H54 (cell line): ENCODE measurements at places on chromosomes 11 and 22.

DNA sequence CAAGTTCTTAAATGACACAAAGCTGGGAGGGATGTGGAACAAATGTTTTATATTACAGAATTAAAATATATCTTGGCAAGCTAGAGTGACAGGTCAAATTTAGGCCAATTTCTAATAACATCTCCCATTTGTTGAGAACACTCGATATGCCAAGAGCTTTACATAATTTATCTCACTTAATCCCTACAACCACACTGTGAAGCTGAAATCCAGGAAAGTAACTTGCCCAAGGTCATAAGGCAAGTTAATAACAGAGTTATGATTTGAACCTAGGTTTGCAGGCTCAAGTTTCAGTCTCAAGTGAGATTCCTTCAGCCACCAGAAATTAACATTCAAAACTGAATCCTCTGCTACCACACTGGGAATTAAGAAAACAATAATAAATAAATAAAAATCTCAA, 38.3 kb downstream of the RAB30 start:
- no peak for DNase-seq

DNA sequence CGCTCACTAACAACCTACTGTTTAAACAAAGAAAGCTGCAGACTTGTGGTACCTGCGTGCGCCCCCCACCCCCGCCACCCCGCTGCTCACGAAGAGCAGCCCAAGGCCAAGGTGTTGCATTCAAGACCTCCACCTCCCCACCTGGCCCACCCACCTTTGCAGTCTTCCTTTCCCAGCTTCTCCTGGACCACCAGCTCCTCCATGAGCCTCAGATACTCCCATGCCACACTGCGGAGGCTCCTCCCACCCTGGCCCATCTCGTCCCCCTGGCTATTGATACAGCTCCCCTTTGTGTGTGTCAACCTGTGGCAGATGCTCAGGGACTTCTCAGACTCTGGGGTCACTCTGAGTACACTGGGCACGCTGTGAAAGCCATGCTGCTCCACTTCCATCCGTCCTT, 3.9 kb downstream of the CDPF1 start:
- DNase-seq = no peak

DNA sequence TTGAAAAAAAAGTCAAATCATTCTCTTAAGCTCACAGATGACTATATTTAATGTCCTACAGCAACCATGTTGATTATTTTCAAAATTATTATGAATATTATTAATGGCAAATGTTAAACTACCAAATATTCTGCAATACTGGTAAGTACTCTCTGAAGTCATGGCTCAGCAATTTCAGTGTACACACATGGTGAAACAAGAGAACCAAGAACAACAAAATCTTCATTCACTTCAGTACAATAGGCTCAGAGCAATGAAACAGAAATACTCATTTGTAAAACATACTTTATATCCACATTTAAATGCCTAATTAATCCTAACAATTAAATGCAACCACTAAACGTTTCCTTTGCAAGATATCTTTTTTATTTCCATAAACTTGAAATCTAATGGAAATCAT, 347.2 kb downstream of the TTC28 start:
- no peak for DNase-seq

DNA sequence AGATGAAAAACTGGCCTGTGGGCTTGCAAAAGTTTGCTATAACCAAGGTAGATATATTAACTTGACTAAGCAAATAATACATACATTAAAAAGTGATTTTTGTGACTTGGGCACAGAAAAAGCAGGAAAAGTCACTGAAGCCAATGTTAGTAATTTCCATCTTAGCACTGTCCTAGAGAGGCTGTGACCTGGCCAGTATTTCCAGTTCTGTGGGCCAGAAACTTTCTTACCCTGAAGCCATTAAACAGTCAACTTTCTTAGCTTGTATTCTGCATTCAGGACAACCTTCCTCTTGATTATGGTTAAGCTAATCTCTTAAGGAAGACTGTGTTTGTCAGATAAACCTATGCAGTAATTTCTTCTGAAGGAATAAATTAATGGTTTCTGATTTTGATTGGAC, 22.3 kb upstream of the SLC36A4 start:
- DNase-seq = no peak

- no peak for DNase-seq
Measured at GRCh38 chr11:129372609-129373488, 2.8 kb upstream of the BARX2 start.

GRCh38 chr11:2264366-2265053, 5.9 kb downstream of the ASCL2 start:
- no peak for DNase-seq

GRCh38 chr22:42632096-42632495, 8.3 kb downstream of the ATP5MGL start:
- no peak for DNase-seq

- no peak for DNase-seq
Measured at GRCh38 chr11:32870676-32871075, 21.9 kb upstream of the QSER1 start.

- no peak for DNase-seq
Measured at GRCh38 chr22:20550057-20550817, 42.8 kb downstream of the MED15 start.

DNA sequence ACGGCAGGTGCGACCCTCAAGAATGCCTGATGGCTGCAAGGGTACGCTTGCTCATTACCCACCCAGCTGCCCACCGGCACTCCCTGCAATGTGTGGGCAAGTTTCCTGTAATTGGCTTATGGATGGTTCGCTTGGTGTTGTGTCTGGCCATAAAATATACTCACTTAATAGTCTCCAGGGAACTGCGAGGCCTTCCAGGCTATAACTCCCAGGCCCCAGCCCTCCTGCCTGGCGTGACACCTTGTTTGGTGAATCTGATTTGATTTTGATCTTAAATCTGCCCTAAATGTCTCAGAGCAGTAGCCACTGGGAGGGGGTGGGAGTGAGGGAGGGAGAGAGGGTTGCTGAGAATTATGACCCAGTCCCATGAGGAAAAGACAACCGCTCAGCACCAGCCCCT, 572.2 kb downstream of the BUD13 start:
- no peak for DNase-seq

DNA sequence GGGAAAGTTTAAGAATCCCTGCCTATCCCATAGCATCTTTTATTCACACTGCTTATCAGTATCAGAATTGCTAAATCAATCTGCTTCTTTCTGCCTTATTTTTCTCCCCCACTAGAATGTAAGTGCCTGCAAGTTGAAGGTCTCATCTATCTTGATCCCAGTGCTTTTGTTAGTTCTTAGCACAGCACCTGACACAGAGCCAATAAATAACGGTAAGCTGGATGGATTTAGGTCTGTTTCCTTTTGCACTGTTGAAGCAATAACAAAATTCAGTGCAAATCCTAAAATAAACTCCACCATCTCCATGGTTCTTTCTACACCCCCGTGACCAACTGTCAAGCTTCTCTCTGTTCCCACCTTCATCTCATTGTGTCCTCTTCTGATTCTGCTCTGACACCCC, 36.7 kb upstream of the CD44 start:
- no peak for DNase-seq

DNA sequence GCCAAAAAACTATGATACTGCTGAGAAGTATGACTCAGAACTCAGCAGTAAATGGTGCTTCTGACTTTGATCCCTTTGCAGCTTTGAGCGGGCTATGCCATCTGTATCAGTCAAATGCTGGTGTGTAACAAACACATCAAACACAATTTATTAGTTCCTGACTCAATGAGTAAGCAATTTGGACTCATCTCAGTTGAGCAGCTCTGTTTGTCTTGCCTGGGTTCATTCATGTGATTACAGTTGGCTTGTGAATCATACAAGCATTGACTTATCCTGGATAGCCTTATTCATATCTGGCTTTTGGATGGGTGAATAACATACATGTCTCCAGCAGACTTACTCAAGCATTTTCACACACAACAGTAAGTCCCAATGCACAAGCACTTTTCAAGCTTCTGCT, 858.8 kb downstream of the METTL15 start:
- DNase-seq = no peak

GRCh38 chr11:2463766-2464277, 19.0 kb downstream of the KCNQ1 start:
- DNase-seq = no peak

DNA sequence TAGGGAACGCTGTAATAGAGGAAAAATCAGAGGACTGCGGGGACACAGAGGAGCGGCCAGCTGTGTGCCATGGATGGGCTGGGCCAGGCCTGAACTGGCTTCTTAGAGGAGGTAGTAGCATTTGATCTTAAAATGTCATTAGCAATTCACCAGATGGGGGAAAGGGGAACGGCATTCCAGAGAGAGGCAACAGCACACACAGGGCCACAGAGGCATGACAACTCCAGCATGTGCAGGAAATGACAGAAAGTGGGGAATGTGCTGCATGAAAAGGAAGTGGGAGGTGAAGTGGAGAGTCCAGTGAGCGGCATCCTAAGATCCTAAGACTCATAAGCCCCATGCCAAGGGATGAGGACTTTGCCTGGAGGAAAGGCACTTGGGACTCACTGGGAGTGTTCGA, 69.0 kb downstream of the UBASH3B start:
- DNase-seq = no peak

DNA sequence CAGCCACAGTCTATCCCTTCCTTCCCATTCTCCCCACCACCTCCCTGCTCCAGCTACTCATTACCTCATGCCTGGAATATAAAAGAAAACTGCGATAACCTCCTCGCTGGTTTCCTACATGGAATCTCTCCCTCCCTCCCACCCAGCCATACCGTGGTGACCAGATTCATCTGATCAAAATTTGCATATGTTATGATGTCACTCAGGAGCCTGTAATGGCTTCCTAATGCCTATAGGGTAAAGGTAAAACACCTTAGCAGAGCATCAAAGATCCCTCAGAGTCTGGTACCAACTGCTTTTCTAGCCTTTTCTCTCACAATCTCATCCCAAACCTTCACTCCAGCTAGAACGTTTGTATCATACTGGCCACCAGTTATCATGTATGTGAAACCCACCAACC, 19.6 kb downstream of the RTN4RL2 start:
- no peak for DNase-seq

DNA sequence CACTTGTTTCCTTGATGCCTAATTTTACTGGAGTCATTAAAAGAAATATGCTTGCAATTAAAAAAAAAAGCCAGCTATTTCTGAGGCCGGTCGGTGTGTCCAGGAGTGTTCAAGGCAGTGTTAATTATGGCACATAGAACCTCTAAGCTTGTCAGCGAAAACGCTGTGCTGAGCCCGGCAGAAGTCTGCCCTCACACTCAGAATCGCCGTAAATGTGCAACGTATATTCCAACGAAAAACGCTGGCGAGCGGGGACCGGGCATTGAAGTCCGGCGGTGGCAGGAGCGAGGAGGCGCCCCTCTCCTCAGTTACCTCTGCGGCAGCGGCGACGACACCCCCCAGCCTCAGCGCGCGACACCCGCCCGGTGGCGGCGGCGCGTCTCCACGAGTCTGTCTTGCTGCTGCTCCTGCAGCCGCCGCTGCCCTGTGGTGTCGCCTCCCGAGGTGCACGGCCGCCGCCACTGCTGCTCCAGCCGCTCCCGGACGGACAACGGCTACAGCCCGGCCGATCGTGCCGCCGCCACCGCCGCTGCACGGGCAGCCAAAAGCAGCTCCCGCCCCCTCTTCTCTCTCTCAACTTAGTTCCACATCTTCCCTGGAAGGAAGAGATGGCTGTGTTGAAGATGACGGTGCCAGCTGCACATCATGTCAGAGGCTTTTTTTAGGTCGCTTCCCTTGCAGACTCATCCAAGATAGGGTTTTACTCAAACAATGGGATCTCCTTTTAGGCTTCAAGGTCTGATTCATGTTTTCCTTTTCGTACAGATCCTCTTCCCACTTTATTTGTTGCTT, 56.0 kb downstream of the JAM3 start:
- no peak for DNase-seq

DNA sequence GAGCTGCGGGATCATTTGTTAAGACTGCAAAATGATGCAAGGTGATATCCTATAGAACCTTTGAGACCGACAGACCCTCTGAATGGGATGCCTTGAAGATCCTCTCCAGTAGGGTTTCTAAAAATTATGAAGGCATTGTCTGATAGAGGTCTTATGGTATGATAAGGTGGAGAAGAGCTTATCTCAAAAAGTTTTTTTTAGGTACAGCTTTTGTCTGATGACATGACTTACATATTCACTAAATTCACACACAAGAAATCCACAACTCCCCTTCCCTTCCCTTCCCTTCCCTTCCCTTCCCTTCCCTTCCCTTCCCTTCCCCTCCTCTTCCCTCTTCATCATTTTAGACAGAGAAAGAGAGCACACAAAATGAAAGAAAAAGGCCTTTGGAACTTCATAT, 118.4 kb upstream of the CTSC start:
- DNase-seq = no peak

GRCh38 chr11:62461740-62462507, 43.1 kb downstream of the SCGB1A1 start:
- peak; percentile 42 for DNase-seq

GRCh38 chr11:128616161-128616560, 28.8 kb upstream of the ETS1 start:
- DNase-seq = no peak

- DNase-seq = no peak
Measured at GRCh38 chr11:42840176-42840829, 471.5 kb upstream of the API5 start.

DNA sequence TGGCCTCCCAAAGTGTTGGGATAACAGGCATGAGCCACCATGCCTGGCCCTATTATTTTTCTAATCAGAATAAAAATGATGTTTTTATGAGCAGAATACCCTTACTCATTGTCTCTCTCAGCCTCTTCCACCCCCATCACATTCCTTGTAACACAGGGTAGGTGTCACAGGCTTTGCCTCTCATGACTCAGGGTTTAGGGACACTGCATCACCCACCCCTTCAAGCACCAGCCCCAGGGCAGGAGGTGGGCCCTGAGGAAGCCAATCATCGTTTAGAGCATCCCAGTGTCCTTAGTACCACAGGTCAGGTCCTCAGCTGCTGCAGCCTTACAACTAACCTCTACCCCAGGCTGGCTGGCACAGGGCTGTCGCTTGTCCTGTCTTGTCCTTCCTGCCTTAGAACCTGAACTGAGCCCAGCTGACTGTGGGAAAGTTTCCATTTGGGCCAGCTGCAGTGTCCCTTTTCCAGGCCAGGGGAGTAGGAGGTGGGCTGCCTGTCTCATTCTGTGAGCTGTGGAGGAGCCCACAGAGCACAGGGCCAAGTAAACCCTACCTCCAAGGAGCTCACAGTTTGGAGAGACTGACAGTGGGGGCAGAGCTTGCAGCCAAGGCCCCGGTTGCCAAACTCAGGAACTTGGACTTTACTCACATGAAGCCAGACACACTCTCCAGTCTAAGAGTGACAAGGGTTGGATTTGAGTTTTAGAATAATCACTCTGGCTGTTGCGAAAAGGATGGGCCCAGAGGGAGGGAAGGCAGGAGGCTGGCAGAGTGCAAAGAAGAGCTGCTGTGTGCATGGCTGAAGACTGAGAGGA, 19.5 kb upstream of the UVRAG start:
- no peak for DNase-seq

GRCh38 chr22:47965066-47965465, 1202.6 kb downstream of the TBC1D22A start:
- no peak for DNase-seq

DNA sequence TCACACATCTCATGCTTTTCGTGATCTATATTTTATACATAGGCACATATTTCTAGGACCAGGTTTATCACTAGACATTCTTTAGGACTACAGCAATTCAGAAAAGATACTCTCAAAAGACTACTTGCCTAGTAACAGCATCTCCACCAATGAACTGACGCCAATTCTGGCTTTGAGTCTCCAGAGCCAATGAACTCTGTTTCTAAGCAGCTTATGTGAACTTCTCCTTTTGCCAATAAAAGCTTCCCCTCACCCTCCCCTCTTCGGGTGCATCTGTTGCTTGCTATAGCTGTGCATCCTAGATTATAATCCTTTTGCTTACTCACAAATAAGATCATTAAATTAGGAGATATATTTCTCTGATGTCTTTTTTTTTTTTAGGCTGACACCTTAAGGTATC, 11.4 kb upstream of the ANKK1 start:
- no peak for DNase-seq

- DNase-seq = no peak
Measured at GRCh38 chr11:117146521-117146920, 2.4 kb downstream of the PAFAH1B2 start.
